ENCODE measurements at places on chromosomes 1 and 21.
A peak's percentile ranks its signal among the peaks of the same experiment; 100 is the strongest.

DNA sequence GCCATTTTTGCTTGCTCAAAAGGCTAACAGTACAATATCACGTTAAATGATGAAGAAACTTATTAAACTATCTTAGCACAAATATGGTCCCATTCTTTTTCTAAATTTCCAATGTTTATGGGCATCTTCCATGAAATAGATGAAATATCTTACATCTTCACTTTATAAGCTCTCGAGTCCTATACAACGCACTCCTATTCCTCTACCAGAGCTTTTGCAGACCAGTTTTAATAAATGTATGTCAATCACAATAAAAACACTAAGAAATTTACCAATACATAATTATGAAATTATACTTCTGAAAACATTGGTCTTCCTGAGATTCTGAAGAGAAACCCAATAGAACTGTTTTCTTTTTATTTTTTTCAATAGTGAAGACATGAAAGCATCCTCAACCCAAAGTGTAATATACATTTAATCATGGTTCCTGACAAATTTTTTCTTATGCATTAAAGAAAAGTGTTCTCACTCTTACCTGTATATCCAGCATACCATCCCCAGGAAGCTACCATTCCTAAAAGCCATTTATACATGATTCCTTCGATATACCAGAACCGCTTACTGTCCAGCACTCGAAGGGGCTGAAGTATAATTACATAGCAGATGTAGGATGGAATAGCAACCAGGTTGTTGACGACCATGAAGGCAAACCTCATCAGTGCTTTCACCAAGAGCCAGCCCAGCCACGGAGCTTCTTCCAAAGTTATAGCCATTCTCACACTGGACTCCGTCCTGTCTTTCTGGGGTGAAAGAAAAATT is 1.8 kb downstream of the LPGAT1 start:
- peak; percentile 22 for DNase-seq

DNA sequence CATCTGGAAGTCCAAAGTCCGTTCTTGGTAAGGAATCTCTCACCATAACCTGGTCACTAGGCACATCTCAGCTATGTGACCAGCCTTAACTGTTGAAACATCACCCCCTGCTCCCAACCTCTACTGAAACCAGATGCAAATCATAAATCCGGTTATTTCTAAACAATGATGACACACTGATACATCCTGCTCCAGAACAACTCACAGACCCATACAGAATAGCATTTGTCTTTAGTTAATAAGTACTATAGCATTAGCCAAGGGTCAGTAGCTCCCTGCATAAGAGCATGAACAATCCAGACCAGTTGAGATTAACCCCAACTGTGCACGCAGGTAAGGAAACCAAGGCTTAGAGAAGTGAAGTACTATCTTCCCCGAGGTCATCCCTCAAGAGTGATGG is 38.0 kb upstream of the KCTD3 start:
- no peak for DNase-seq

GRCh38 chr21:34836103-34836932 is 167.5 kb downstream of the CLIC6 start:
- DNase-seq, result peak; percentile 99

- peak; percentile 71 for DNase-seq
Observed at GRCh38 chr1:47532921-47533792, 95.3 kb downstream of the FOXD2 start.

DNA sequence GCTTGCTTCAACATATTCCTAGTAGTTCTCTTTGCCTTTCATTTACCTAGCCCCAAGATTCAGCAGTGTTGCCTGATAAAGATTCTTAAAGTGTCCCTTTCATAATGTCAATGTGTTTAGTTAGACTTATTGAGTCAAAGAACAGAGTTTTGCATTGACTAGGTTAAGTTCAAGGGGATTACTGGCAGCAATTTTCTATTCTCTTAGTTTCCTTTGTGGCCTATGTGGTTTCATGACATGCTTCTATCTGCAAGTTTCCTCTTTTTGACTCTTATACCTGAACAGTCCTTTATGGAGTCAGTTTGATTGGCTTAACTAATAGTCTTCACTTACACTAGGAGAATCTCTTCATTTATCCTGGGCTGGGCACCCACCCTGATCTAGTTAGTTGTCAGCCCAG is 151.3 kb downstream of the ADGRL4 start:
- DNase-seq, result no peak

- no peak for DNase-seq
Observed at GRCh38 chr1:901108-901859, 22.4 kb upstream of the SAMD11 start.

DNA sequence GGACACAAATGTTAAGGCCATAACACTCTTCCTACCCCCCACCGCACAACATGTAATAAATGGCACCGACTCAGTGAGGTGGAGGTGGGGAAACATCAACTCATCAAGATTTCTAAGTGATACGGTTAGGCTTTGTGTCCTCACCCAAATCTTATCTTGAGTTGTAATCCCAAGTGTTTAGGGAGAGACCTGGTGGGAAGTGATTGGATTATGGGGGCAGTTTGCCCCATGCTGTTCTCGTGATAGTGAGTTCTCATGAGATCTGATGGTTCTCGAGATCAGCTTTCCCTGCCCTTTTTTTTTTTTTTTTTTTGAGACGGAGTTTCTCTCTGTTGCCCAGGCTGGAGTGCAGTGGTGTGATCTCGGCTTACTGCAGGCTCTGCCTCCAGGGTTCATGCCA is 51.0 kb upstream of the ACTL8 start:
- no peak for DNase-seq

DNA sequence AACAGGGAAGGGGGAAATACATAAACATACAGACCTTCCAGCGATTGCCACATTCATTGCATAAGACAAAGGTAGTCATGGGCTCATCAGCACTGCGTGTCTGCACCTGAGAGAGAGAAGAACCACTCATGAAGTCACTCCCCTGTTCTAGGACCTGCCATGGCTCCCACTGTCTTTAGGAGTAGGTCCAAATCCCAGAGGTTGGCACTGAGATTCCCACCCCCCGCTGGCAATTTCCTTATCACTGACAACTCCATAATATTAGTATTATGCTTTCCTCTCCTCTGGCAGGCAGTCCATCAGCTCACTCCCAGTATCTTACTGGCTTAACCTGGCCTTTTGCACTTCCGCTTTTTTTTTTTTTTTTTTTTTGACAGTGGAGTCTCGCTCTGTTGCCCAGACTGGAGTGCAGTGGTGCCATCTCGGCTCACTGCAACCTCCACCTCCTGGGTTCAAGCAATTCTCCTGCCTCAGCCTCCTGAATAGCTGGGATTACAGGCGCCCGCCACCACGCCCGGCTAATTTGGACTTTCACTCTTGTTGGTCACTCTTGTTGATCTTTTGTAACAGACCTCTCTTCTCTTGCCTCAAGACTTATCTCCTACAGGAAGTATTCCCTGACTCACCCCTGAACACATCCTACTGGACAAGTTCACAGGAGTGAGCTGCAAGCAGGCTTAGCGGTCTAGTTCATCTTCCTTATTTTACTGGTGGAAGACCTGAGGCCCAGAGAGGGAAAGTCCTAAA is 14.8 kb upstream of the ZNF436 start:
- DNase-seq, result peak; percentile 69

GRCh38 chr1:153375511-153375910 is at the start of gene S100A12:
Gene S100A12, minus strand, starts transcription at chr1:153375621. Its CDS starts 1,029 bp downstream, at chr1:153374592.
- peak; percentile 78 for DNase-seq

DNA sequence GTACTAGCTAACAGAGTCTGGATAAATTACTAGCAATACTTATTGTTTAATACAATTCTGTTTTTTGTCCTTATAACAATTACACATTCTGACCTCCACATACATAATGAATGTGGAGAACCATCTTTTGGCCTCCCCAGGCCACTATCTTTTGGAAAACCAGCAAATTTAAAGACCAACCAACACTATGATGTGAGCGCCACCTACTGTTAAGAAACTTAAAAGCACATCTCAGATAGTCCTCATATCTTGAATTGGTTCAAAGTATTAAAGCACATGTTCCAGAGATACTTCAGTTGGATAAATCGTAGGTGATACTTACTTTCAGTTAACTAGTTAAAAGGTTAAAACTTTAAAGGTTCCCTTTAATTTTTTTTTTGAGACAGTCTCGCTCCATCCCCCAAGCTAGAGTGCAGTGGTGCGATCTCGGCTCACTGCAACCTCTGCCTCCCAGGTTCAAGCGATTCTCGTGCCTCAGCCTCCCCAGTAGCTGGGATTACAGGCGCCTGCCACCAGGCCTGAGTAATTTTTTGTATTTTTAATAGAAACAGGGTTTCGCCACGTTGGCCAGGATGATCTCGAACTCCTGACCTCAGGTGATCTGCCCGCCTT is 29.3 kb upstream of the USP1 start:
- DNase-seq, result peak; percentile 80

All from fibroblast of the aortic adventitia (primary cell).